ENCODE measurements at places on chromosomes 13 and 19. TPM values are rescaled to one million over a fixed set of nuclear protein-coding genes. Genes with fewer than 3 reads are reported as not detected.

Gene WASF3
- 10.5 TPM for polyA plus RNA-seq

Gene SYCN
- polyA plus RNA-seq = not detected

Gene TRAPPC6A
- 13.4 TPM for polyA plus RNA-seq

Gene LINGO3
- not detected for polyA plus RNA-seq

DNA sequence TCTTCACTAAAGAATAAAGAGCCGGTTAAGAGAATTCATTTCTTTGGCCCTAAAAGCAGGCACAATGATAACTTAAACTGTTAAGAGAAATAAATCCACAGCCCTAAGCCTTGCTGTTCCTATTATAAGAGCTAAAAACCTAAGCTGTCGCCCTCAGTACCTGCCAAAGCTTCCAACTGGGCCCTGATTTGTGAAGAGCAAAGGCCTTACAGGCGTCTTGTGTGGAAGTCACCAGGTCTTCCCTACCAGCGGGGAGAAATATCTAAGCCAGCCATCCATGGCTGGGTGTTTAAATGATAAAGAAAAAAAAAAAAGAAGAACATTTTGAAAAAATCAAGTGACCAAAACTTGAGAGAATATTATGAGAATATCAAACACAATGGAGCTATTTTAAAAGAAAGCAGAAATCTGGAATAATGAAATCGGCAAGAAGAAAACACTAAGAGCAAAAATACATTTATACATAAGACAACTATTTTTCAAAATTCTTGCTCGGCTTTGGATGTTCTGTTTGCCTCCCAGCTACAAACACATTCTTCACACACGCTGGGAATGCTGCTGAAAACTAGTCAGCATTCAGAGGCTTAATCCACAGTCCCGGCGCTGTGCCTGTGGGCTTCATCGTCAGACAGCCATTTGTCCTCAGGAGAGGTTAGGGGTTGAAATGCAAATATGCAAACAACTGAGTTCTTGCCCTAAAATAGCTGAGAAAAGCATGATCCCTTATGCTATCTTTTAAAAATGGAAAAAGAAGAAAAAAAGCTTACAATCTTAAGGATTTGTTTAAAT, 89.8 kb upstream of the LSM14A start:
- no peak for DNase-seq

DNA sequence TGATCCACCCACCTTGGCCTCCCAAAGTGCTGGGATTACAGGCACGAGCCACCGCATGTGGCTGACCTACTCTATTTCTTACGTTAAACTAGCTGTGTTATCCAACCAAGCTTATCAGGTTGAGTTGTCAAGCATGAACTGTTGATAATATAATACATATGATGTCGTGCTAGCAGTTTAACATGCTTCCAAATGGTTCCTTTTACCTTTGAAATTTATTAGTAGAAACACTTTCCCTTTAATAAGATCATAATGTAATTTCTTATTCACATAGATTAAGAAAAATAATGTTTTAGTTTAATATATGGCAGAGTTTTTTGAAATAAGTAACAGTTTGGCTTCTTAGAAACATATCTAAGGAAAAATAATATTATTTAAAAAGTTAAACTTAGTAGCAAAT, 34.4 kb upstream of the VWA8 start:
- DNase-seq = no peak

GRCh38 chr19:5075597-5075996, 106.7 kb downstream of the KDM4B start:
- DNase-seq = no peak

- no peak for DNase-seq
Measured at GRCh38 chr19:9073806-9074205, 13.1 kb upstream of the OR1M1 start.

DNA sequence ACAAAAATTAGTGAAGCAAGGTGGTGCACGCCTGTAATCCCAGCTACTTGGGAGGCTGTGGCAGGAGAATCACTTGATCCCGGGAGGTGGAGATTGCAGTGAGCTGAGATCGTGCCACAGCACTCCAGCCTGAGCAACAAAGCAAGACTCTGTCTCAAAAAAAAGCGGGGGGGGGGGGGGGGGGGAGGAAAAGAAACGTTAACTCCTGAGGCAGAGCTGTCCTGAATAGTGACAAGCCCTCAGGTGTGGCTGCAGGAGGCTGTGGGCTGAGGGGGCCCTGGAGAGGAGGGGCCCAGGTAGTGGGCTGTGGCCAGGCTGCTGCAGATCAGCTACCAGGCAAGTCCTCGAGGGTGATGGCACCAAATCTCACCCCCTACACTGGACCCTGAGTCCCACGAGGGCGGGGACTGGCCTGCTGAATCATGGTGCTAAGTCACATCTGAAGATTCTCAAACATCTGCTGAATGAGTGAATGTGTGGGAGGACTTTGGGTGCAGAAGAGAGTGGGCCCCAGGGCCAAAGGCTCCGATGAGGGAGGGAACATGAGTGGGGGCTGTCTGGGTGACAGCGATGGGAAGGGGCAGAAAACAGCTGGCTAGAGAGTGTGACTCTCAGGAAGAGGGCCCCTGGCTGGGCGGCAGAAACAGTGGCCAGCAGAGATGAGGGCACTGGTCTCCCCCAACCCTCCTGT, 24.6 kb upstream of the ATP1A3 start:
- DNase-seq = peak; percentile 39

- DNase-seq = peak; percentile 27
Measured at GRCh38 chr19:459724-460511, 915 bp downstream of the SHC2 start.

DNA sequence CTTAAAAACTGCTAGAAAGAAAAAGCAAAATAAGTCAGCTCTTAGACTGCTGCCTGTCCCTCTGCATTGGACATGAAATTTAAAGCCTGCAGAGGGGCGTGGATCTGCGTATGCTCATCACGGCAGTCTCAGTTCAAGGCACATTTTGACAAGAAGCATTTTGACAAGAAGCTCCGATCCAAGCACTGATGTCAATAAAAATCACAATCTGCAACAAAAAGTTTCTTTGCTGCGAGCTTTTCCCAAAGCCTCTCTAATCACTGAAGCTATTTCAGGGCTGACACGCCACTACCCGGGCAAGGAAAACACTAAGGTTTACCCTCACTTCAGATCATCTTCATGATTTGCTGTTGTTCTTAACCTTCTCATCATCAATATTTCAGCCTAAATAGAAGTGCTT, 7.4 kb downstream of the DCUN1D2 start:
- DNase-seq = no peak

DNA sequence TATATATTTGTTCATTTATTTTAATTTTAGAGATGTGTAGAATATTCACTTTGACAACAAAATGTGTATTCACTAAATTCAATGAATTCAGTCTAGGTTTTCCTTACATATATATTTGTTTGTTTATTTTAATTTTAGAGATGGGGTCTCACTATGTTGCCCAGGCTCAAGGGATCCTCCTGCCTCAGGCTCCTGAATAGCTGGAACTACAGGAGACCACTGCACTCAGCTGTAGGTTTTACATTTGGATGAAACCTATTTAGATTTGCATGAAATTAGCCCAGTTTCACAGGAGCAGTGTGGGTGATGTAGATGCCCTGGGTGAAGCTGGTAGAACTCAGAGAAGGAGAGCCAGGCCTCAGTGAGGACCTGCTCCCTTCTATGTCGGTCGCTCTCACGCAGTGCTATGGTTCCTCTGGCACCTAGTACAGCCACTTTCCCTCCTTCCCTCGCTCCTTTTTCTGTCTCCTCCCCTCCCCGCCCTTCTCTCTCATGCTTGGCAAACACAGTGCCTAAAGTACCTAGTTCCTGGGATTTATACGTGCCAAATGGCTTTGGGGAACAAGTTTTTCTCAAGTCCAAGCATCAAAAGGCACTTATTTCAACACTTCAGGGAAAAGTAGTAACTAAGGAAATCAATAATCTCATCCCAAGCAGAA, 14.7 kb upstream of the HMGB1 start:
- DNase-seq = no peak

DNA sequence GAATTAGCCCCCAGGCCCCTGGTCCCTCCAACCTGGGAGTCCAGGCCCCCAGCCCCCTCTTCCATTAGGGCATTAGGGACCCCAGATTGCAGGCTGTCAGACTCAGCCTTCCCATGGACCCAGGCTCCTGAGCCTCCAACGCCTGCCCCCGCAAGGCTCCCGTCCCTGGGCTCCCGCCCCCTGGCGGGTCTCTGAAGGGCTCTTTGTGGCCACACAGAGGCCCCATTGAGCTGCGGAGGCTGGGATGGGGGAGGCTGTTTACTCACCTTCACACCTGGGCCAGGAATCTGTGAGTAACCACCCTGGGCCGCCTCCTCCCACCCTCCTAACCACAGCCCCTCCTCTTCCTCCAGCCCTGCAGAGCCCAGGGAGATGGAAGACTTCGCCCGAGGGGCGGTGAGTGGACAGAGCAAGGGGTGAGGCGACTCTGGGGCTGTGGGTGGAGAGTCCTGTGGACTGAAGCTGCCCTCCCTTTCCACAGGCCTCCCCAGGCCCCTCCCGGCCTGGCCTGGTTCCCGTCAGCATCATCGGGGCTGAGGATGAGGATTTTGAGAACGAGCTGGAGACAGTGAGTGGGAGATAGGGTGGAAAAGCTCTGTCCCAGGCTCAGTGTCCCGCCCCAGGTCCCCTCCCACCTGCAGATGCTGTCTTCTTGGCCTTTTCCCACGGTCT, 4.9 kb downstream of the ARHGEF1 start:
- peak; percentile 64 for DNase-seq

All from IMR-90 (cell line).